Spinal cord (tissue), 10 donors: ENCODE measurements at places on chromosomes 11 and 22.

GRCh38 chr11:44221456-44221855, 88.5 kb downstream of the ALX4 start:
- no peak for DNase-seq

DNA sequence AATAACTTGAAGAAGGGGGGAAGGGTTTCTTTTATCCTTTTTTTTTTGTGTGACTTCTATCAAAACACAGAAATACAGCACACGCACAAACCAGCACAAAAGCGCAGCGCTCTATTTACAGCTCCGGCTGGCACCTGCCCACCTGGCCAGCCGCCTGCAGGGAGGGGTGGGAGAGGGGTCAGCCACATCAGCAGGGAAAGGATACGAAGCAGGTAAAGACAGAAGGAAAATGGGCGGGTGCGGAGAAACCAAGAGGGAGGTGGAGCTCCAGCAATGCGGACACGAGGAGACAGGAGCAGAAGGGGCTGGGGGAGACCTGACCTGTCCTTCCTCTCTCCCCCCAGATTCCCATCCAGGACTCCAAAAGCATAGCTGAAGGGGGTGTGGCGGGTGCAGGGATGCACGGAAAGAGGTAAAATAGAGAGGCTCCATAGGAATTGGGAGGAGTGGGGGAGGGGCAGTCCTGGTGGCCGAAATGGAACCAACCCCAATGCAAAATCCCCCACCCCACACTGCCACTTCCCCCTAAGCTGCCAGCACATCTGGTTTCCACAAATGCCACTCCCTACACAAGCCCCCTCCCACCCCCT, 14.1 kb downstream of the CXCR5 start:
- no peak for DNase-seq

- DNase-seq, result no peak
Measured at GRCh38 chr11:77082838-77083565, 16.2 kb downstream of the CAPN5 start.

DNA sequence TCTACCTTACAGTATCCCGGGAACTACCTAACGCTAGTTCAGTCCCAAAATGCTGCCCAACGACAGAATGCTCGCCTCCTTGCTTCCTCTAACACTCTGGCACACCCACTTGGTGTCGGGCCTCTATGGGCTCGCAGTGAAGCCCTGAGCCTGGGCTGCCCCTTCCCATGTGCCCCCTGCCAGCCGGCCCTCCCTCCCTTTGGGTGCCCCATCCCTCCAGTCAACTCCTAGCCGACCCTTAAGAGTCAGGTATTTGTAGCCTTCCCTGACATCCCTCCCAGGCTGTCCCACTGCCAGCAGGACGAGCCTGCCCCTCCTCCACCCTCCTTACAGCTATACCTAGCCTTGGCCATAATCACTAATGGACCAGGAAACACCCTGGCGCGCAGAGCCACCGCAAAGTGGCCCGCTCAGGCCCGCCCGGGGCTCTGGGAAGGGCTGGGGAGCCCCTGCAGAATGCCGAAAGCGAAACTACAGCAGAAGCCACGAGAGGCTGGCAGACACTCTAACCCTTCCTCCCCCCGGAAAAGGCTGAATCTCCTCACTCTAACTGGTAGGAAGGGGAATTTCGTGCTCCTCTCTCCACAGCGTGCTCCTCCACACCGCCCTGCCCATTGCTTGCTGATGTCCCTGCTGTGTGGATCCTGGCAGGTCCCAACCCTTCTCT, 8.2 kb downstream of the CBX7 start:
- no peak for DNase-seq

GRCh38 chr11:76790251-76790650, 7.1 kb downstream of the TSKU start:
- no peak for DNase-seq

- DNase-seq, result no peak
Measured at GRCh38 chr22:32760815-32761214, 40.7 kb upstream of the TIMP3 start.

DNA sequence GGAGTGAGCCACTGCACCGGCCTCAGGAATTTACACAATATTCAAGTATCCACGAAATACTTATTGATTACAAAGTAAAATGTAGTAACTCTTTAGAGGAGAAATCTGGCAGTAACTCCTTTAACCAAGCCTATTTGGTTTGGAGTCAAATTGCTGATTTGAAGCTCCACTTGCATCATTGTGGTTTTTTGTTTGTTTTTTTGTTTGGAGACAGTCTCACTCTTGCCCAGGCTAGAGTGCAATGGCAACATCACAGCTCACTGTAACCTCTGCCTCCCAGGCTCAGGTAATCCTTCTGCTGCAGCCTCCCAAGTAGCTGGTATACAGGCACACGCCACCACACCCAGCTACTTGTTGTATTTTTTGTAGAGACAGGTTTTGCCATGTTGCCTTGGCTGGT, 6.4 kb upstream of the QSER1 start:
- no peak for DNase-seq

GRCh38 chr11:54930930-54931329, 224.3 kb downstream of the OR4A5 start:
- DNase-seq, result no peak

DNA sequence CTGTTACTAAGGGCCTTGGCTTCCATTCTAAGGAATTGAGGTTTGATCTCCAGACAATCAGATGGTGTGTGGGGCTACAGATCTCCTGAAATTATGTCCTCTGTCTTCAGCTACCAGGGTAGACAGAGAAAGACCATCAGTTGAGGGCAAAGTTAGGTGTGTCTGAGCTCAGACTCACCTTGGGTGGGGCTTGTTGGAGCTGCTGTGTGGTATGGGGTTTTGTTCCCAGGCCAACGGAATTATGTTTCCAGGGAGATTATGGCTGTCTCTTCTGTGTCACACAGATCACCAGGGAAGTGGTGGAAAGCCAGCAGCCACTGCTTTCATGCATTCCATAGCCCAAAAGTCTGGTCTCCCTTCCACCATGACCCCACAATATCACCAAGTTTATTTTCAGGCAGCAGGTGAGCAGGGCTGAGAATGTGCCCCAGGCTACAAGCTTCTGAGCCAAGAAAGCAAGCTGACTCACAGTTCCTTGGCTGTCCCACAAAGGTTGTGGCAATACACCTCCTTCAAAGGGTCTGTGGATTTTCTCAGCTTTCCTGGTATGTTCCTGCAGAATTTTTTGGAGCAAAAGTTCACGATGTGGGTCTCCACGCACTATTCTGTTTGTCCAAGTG, 714.9 kb downstream of the LUZP2 start:
- DNase-seq, result no peak

GRCh38 chr11:121466063-121466794, 13.5 kb upstream of the SORL1-AS1 start:
- no peak for DNase-seq

DNA sequence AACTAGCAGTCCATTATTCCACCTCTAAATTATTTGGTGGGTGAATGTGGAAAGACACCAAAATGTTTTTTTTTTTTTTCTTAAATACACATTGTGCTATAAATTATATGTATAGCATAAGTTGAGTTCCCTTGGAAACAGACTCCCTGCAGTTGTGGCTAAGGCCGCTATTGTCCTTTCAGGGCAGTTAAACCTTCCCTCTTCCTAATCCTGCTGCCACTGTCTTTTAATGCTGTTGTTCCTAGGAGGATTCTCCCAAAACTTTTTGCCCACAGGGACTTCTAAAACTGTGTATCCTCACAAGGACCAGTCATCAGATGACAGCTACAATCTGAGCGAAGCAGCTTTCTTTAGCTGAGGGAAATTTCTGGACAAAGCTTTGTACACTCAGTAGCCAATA, 478.9 kb upstream of the CHORDC1 start:
- no peak for DNase-seq

DNA sequence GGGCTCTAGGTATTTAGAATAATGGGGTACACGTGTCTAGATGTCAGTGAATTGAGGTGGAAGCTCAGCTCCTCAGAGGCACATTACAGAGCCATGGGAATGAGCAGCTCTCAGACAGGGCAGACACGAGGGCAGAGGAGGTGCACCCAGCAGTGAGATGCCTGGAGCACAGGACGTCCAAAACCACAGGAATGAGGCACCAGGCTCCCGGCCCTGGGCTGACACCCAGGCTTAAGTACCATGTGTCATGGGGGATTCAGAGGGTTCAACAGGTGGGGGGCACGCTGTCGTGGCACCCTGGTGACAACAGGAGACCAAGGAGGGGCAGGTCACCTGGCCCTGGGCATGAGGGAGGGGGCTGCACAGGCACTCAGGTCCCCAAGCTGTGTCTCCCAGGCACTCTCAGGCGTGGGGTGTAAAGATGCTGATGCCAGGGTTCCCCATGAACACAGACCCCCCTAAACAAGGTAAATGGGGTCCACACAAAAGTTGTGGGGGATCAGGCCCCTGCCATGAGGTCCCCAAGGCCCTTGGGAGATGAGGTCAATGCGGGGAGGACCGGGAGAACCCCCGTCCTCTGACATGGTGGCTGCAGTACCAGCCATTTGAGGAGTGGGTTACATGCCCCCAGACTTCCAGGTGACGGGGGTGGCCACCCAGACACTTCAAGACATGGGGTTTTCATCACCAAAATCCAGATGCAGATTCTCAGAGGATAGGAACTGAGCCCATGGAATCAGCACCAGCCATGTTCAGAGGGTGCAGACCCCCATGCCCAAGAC, 5.6 kb upstream of the SYT8 start:
- DNase-seq, result no peak

- DNase-seq, result no peak
Measured at GRCh38 chr11:10139143-10139542, 154.9 kb downstream of the SBF2 start.

DNA sequence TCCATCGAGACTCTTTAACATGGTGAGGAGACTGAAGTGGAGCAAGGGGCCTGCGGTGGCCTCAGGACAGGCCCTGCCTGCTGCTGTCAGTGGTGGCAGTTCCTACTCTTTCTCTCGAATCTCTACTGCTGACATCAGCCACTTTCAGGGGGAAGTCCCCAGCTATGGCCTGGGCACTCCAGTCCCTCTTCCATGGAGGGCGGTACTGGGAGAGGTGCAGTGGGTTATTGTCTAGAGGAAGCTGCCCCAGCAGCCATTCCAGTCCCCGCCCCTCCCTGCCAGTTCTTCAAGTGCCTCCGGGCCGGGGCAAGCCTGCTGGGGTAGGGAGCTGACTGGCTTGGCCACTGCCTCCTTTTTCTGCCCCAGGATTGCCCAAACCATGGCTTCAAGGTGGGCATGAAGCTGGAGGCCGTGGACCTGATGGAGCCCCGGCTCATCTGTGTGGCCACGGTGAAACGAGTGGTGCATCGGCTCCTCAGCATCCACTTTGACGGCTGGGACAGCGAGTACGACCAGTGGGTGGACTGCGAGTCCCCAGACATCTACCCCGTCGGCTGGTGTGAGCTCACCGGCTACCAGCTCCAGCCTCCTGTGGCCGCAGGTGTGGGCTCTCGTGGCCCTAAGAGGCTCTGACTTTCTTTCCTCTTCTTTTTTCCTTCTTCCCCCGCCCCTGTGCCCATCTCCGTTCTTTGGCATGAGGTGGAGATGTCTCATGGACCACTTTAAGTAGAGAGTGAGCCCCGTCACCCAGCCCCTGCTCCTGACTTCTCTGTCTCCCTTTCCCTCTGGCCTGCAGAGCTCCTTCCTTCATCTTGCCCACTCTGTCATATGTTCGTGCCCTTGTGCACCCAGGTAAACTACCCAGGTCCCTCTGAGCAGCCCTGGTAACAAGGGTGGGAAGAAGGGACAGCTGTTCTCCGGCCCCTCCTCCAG, 13.7 kb downstream of the CHADL start:
- no peak for DNase-seq

DNA sequence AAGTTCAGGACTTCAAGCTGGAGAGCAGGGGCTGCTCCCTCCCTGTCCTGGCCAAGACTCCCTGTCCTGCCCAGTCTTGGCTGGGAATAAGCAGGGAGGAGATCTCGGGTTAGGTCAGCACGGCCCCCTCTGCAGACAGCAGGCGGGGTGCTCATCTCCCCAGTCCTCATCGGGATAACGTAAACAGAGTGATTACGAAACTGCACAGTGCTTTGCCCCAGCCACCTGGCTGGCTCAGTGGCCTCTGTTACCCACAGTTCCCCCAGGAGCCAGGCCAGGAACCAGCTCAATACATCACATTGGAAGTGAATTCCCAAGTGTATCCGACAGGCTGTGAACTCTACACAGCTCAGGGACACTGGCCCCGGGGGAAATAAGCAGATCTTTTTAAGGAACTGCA, 42.7 kb upstream of the KCNJ11 start:
- DNase-seq, result no peak

- DNase-seq, result no peak
Measured at GRCh38 chr11:561148-562003, 606 bp downstream of the RASSF7 start.

- no peak for DNase-seq
Measured at GRCh38 chr11:114181752-114182151, 114.4 kb upstream of the NNMT start.

DNA sequence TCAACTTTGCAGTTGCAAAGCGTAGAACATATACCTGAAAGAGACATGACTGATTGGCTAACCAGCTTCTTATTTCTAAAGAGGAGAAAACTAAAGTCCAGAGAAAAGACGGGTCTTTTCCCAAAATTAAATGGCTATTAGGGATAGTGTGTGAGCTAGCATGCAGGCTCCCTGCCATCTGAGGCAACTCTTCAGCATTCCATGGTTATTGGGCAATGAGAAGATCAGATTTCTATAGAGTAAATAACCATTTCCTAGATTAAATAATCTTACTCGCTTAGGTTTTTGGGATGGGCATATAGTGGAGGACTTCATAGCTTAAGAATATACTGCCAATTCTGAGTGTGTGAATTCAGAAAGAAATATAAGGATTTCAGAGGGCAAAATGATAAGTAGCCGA, 95.0 kb downstream of the PDHX start:
- no peak for DNase-seq

DNA sequence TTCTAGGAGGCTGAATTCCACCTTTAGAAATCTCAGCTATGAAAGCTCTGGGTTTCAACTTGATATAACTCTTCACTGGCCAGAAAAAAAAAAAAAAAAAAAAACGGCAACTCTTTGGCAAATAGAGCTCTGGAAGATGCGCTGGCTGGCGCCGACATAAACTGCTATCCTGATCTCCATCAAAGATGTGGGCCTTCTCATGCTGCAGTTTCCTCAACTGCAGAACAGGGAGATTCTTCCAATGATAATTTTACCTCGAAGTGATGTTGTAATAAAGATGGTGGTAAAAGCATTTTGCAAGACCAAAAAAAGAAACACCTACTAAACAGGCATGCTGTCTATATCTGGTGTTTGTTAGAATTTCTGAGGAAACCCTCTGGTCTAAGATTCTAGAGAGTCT, 20.3 kb downstream of the FLI1 start:
- DNase-seq, result no peak

GRCh38 chr11:122204206-122204605, 88.2 kb upstream of the BLID start:
- no peak for DNase-seq

DNA sequence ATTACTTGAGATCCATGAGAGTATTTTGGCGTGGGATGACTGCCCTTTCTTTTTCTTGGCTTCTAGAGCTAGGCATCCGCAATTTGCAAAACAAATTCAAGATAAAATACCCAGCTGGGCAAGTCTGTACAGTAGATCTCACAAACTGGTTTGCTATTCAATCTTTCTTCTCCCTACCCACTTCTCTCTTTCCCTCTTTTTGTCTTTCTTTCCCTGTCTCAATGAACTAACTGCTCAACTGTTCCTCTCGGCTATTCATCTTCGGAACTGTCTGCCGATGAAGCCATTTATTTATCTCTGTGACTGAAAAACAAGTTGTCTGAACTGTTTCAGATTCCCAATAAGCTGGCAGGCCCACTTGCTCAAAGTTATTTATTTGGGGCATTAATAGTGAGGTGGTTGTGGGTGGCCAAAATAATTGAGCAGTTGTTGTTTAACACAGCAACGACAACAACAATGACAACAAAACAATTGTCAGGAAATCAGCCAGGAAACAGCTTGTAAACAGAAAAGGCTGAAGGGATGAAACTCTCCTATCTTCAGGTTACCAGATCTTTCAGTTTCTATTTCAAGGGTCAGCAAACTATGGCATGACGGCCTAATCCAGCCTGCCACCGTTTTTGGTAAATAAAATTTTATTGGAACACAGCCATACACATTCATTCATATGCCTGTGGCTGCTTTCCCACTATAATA, 76.0 kb upstream of the MTMR2 start:
- DNase-seq, result no peak
